ENCODE measurements at places on chromosomes 7 and 10. TPM values are rescaled to one million over a fixed set of nuclear protein-coding genes. Genes with fewer than 3 reads are reported as not detected.

HOXA13 gene
- not detected for total RNA-seq

HTR7 gene
- total RNA-seq, result not detected

TMEM209 gene
- 9.2 TPM for total RNA-seq

BTAF1 gene
- 13.1 TPM for total RNA-seq

ADAM12 gene
- total RNA-seq, result 0.35 TPM

VWDE gene
- total RNA-seq, result not detected

GTPBP10 gene
- total RNA-seq, result 25.9 TPM

LRRC18 gene
- total RNA-seq, result not detected

CYCS gene
- 711 TPM for total RNA-seq

PKD1L1 gene
- total RNA-seq, result 2.8 TPM

NEBL gene
- 781 TPM for total RNA-seq

CNNM1 gene
- total RNA-seq, result 0.10 TPM

FAM149B1 gene
- 13.8 TPM for total RNA-seq

ITGA8 gene
- 0.82 TPM for total RNA-seq

NYAP1 gene
- total RNA-seq, result 0.32 TPM

WAC gene
- 120 TPM for total RNA-seq

CYP2E1 gene
- 0.69 TPM for total RNA-seq

SPDYE8 gene
- total RNA-seq, result not detected

AKR1C4 gene
- total RNA-seq, result not detected

NAT16 gene
- total RNA-seq, result not detected

ELN gene
- 29.0 TPM for total RNA-seq

Measured in left ventricle myocardium superior (tissue), 1 donor.